Kidney (tissue), 22 donors: ENCODE measurements at places on chromosomes 5 and 9.
A peak's percentile ranks its signal among the peaks of the same experiment; 100 is the strongest.

DNA sequence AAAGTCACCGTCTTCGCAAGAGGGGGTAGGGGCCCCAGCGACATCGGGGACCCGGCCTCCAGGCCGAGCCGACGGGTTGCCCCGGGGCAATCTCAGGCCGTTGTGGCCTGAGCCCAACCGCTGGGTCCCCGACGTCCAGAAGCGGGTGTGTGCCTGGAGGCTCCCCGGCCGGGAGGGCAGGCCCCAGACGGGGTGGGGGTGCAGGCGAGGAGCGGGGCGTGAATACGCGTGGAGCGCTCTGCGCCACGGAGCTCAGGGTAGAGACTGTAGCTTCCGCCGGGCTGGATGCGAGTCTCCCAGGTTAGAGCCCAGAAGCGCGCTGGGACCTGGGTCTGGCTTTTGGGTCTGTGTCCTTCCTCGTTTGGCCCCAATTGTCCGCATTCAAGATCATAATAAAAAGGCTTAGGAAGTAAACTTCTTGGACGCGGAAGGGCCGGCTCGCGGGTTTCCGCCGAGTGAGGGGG lies 3.5 kb downstream of the BARX1 start:
- no peak for DNase-seq

DNA sequence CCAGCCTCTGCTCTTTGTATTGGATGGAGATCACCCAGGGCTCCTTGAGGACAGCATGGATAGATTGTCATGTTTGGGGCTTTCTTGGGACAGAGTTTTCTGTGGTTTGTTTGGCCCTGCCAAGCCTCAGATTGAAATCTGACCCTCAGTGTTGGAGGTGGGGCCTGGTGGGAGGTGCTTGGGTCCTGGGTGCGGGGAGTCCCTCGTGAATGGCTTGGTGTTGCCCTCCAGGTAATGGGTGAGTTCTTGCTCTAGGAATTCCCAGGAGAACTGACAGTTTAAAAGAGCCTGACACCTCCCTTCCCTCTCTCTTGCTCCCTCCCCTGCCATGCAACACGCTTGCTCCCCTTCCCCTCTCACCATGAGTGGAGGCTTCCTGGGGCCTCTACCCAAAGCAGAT lies 48.6 kb upstream of the OLFM1 start:
- no peak for DNase-seq

- DNase-seq = no peak
Measured at GRCh38 chr5:1568201-1568979, 44.6 kb upstream of the LPCAT1 start.

DNA sequence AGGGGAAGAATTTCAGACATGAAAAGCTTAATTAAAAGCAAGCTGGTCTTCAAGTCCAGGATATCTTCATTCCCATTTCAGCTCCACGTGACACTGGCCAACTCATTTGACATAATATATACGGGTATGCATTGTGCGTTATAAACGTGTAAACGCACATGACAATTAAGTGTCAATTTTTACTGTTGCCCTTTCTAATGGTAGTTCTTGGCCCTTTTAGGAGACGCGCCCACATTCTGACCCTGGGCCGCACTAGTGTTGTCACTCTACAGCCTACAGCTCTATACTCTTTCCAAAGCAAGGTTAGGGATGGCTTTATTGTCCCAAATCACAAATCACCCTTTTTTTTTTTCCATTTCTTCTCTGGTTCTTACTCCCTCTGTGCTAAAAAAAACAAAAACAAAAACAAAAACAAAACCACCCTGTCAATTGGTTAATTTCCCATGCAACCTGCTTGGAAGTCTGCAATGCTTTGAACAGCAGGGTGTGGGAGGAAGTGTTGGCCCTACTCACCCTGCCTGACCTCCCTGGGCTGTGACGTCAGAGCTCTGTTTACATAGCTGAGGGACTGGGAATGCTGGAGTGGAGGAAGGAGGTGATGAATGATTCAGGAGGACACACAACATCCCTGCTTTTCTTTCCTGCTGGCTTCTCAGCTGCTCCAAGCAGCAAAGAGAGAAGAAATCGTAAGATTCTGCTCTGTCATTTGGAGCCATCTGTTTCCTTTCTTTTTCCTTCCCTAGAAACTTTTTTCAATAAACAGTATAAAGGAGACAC lies 19.3 kb downstream of the RFK start:
- peak; percentile 87 for DNase-seq

DNA sequence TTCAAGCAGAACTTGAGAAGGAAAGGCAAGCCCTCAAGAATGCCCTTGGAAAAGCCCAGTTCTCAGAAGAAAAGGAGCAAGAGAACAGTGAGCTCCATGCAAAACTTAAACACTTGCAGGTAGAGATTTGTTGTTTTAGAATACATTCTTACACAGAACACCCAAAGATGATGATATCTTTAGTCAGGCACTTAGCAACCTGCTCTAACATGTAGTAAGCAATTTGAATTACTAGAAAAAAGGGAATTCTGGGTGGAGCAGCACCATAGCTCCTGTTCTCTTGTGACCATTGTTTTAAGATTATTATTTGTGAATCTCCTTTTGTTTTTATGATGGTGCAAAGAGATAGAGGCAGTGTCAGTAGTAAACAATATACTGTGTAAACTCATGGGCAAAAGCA lies 63.1 kb downstream of the RAB14 start:
- no peak for DNase-seq
